Substantia nigra (tissue), 51 donors: ENCODE measurements at places on chromosomes 3 and 15.

GRCh38 chr15:57100136-57100539 lies 181.7 kb downstream of the TCF12 start:
- DNase-seq, result no peak

DNA sequence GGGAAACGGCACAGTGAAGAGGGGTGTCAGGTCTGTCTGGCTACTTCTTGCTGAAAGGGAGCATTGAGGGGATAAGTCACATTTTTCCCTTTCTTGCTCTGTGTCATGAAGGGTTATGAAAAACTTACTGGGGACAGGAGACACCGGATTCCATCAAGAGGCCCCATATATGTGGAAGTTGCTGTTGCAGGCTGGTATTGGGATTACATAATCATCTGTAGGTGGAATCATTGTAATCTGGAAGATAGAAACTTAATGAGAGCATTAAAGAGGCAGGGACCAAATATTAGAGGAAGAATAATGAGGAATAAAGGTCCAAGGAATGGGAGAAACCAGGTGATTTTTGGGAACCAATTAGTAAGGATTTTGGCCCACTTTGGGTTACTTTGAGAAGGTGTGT lies 4.2 kb upstream of the TCAIM start:
- no peak for DNase-seq

DNA sequence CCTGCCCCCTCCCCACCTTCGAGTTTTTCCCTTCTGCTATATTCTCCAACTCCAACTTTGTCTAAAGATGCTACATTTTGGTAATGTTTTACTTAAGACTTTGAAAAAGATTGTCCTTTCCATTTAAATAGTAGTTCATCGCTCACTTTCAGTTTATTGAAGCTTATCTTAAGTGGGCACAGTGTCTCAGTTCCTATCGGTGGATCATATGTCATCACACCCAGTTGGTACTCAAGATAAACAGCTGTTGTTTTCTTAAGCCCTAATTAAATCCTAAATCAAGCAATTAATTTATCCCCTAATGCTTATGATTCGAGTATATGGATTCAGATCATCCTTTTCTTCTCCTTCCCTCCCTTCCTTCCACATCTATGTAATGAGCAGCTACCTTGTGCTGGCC lies 210.7 kb downstream of the TLE3 start:
- DNase-seq, result no peak

- no peak for DNase-seq
These were observed 6.2 kb upstream of the OCA2 start for GRCh38 chr15:28105224-28105791.

DNA sequence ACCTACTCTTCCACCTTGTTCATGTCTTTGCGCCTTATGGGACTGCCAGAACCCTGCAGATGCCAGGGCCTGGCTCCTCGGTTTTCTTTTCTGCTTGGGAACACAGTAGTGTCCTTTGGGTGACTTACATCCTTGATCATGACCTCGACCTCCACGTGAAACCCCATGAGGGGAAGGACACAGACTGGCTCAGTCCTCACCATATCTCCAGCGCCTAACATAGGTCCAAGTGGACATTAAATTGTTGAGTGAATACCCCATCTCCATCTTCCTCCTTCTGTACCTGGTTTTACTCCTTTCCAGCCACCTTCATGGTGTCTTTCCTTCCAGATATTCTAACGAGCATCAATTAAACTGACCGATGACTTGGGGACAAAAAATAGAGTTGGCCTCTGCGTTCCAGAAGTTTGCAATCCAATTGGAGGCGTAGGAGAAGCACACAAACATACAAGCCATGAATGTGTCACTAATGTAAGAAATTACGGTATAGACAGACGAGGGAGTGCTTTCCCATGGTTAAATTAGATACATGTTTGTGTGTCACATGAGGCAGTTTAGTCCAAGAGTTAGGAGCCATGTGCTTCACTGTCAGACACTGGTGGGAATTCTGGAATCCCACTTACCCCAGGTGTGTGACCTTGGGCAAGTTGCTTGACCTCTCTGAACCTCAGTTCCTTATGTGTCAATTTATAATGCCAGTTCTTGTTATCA lies 907 bp upstream of the HERC1 start:
- DNase-seq, result no peak

DNA sequence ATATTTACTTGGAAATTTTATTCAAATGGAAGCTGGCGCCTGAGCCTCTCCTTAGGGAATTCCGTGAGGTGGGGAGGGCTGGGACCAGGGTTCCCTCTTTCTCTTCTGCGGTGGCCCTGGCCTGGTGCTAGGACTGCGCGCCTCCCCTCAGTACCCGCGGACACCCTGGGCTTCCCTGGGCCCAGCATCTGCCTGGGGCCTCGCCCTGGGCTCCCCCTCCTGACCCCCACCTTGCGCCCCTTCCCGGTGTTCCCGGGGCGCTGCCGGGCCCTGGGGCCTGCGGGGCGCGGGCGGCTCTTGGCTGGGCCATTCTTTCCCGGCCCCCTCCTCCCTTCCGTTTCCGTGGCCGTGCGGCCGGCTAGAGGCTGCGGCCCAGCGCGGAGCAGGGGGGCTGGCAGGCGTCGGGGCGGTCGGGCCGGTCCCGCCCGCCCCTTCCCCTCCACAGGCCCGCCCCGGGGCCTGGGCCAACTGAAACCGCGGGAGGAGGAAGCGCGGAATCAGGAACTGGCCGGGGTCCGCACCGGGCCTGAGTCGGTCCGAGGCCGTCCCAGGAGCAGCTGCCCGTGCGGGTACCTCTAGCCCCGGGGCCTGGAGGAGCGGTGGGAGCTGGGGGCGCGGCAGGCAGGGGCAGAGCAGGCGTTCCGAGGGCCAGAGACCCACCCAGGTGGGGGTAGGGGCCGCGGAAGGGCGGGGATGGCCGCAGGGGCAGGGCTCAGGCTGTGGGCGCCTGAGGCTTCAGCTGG lies at the start of gene FES:
Gene FES (plus strand): TSS at position 529 of the 743 bp plus-strand sequence. CDS start 542 bp downstream, outside the sequence.
- peak; percentile 21 for DNase-seq

DNA sequence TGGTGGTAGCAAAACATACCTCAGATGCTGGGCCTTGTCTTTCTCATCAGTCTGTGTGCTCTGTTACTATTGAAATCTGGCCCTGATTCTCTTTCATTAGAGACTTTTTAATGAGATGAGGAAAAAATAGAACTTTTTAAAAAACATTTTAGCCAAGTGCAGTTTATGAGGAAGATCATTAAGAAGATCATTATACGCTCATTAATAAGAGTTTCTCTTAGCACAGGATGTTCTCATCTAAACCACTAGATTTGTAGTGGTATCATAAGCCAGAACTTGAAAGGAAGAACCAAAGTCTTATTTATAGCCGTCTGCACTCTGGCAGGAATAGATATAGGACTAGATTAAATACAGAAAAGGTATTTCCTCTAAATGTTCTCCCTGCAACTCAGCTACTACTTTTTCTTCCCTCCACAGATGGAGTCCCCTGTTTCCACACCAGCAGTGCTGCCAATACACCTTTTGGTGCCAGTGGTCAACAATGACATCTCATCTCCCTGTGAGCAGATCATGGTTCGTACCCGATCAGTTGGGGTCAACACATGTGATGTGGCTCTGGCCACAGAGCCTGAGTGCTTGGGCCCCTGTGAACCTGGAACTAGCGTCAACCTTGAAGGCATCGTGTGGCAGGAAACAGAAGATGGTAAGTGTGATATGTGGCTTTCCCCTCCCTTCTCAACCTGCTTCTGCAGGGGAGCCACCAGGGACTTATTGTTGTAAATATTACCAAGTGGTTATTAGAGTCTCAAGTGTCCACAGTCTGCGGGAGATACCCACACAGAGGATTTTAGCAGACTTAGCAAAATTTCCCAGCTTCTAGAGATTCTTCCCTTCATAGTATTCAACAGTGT lies 152.8 kb downstream of the RBPMS2 start:
- DNase-seq, result no peak

GRCh38 chr3:100548053-100548452 lies 55.6 kb downstream of the TMEM45A start:
- DNase-seq, result no peak

GRCh38 chr3:72345980-72346379 lies 502.3 kb downstream of the SHQ1 start:
- no peak for DNase-seq

DNA sequence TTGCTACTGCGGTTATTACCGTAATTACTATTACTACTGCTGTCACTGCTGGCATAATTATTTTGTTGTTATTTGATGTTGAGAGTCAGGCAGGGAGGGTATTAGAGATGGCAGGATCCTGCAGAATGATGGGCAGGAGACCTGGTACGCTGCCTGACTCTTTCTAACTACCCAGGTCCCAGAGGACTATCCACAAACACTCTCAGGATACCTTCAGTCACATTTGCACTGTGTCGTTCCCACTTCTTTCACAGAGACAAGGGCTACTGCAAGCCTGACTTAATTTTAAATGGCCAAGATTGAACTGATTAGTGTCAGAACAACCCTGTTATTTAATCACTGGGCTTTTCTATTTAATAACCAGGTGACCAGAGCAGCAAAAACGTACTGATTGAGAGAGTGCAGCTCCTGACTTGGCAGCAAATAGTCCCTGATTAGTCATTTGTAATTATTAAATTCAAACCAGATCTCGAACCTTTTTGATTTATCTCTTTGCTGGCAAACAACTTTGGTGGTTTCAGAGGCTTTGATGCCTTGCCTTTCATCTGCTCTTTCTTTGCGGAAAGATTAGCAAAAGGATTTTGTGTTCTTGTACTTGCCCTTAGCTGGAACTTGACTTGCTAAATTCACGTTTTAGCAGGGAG lies 88.8 kb upstream of the ARHGEF3 start:
- DNase-seq, result no peak

DNA sequence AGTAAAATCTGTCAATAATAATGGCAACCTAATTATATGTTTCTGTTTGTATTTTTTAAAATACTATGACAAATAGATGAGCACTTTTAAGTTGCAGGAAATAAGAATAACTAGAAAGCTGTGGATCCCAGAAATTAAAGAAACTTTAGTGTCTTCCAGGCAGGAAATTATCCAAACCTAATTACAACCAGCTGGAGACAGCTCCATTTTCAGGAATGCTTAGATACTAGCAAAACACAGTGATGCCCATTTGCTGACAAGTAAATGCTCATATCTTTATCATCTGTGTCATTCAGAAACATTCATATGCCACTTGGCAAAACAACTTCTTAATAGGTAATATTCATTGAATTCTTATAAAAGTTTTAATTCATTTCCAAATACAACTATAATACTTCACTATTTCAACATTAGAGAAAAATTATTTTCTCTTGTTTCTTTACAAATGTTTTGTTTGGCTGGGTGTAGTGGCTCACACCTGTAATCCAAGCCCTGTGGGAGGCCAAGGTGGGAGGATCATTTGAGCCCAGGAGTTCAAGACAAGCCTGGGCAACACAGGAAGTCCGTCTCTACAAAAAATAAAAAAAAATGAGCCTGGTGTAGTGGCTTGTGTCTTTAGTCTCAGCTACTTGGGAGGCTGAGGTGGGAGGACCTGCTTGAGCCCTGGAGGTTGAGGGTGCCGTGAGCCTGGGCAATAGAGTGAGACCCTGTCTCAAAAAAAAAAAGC lies 169.1 kb upstream of the TSPAN3 start:
- no peak for DNase-seq

GRCh38 chr3:119279584-119280243 lies 14.5 kb upstream of the ARHGAP31 start:
- DNase-seq, result no peak

- DNase-seq, result no peak
These were observed 182.0 kb upstream of the RGMA start for GRCh38 chr15:93270937-93271467.

- no peak for DNase-seq
These were observed 141.4 kb downstream of the RBPMS2 start for GRCh38 chr15:64634027-64634426.

DNA sequence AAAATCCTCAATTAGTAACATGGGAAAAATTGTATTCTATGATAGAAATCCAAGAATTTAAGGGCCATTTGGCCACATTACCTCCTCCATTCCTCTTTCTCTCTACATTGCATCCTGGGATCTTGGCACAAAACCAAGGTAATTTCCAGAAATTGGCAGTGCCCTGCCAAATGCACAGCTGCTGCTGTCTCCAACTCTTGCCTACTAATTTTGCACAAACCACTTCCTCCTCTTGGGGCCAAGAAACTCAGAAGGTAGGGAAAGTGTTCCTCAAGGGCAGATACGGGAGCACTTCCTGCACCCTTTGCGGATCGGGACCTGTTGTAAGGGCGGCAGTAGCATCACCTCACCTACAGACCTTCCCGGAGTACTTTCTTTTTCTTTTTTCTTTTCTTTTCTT lies 57.8 kb downstream of the MAP3K13 start:
- DNase-seq, result no peak

DNA sequence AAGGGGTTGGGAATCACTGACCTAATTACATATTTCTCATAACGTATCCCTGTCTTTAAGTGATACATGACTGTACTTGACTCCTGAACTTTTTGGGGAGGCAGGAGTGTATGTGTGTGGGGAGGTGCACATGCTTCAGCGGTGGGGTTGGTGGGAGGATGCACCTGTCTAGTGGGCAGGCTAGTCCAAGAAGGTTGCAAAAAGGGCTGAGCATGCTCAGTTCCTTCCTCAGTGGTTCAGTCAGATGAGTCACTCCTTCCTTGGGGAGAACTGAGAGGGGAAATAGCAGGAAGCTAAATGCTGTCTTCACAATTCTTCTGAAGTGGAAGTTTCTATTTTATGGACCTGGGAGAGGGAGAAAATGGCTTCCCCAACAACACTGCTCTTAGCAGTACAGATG lies 24.6 kb upstream of the AP4E1 start:
- peak; percentile 11 for DNase-seq

DNA sequence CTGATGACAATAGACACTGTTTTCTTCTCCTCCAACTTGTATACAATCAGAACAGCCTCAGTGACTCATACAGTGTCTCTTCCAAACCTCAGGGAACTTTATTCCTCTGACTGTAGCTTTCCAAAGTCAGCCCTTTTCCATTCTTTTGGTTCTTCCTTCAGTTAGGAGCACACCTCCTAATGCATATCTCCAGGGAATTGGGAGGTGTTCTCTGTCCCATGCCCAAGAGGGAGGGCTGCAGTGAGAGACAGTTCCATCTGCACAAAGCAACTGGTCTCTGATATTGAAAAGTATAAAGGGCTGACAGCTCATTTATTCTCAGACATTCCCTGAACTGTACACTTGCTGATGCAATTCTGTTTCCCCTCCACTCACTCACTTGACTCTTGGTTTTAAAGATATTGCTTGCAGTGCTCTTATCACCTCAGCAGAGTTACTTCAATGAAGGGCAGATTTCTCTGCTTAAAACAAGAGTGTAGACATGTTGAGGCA lies 337.8 kb upstream of the TBC1D5 start:
- DNase-seq, result no peak

DNA sequence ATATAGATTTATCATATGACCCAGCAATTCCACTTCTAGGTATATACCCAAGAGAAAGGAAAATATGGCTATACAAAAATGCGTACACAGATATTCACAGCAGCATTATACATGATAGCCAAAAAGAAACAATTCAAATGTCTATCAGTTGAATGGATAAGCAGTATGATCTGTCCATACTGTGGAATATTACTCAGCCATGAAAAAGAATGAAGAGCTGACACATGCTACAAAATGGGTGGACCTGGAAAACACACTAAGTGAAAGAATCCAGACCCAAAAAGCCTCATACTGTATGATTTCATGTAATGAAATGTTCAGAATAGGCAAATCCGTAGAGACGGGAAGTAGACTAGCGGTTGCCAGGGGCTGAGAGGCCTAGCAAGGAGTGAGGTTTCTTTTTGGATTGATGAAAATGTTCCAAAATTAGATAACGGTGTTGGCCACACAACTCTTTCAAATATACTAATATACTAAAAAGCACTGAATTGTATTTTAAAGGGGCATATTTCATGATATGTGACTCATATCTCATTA lies 33.4 kb downstream of the FGD5 start:
- no peak for DNase-seq

- no peak for DNase-seq
These were observed 177.3 kb downstream of the KLF13 start for GRCh38 chr15:31503758-31504461.
